ENCODE measurements at places on chromosomes 4 and X. TPM values are rescaled to one million over a fixed set of nuclear protein-coding genes. Genes with fewer than 3 reads are reported as not detected.

Gene PAGE2B
- total RNA-seq, result 1.1 TPM

Gene LGI2
- total RNA-seq, result not detected

Gene CT47A7
- not detected for total RNA-seq

Gene HTR2C
- not detected for total RNA-seq

Gene ASMT
- 2.0 TPM for total RNA-seq

Gene RASL11B
- 0.34 TPM for total RNA-seq

Gene MND1
- total RNA-seq, result 13.1 TPM

Measured in activated T-helper 17 cell treated with anti-CD3 and anti-CD28 coated beads, Interleukin-2, amount 50 U/mL, for 72 hours (primary cell).